ENCODE measurements at places on chromosomes 16 and 17. TPM values are rescaled to one million over a fixed set of nuclear protein-coding genes. Genes with fewer than 3 reads are reported as not detected.

Gene HIGD1B
- 8.9 TPM for total RNA-seq

Gene NPIPB6
- not detected for total RNA-seq

Gene MEIOB
- total RNA-seq = under 0.01 TPM

Gene CCDC144A
- 8.9 TPM for total RNA-seq

Gene SIRT7
- 3.7 TPM for total RNA-seq

Gene NETO2
- total RNA-seq = 3.7 TPM

Gene CYTH1
- total RNA-seq = 17.7 TPM

Gene TPSG1
- total RNA-seq = not detected

Gene LSM12
- 13.6 TPM for total RNA-seq

Gene SLC12A4
- 27.1 TPM for total RNA-seq

Gene SOX8
- total RNA-seq = 26.1 TPM

Gene SLC16A6
- 1.0 TPM for total RNA-seq

Gene OR3A3
- not detected for total RNA-seq

Gene VTN
- 0.52 TPM for total RNA-seq

Gene NUPR1
- total RNA-seq = 3.7 TPM

Gene CBLN1
- total RNA-seq = not detected

Gene PDF
- total RNA-seq = 6.8 TPM

Gene C16orf92
- not detected for total RNA-seq

Gene MFAP4
- 29.2 TPM for total RNA-seq

Gene ICAM2
- total RNA-seq = 43.3 TPM

Gene HYDIN
- 3.7 TPM for total RNA-seq

Gene CRAMP1
- 5.2 TPM for total RNA-seq

Gene DPEP2
- total RNA-seq = 1.0 TPM

Gene CEP295NL
- 1.6 TPM for total RNA-seq

Gene SEPTIN12
- not detected for total RNA-seq

Gene TNFRSF12A
- total RNA-seq = 28.7 TPM

Gene PRAC2
- total RNA-seq = not detected

Gene PLA2G15
- 23.0 TPM for total RNA-seq

Gene OTOA
- total RNA-seq = under 0.01 TPM

Data from skeletal muscle tissue (tissue), 5 donors.